ENCODE measurements at places on chromosomes 1 and 21. TPM values are rescaled to one million over a fixed set of nuclear protein-coding genes. Genes with fewer than 3 reads are reported as not detected.
A peak's percentile ranks its signal among the peaks of the same experiment; 100 is the strongest.

The CCDC30 gene
- polyA plus RNA-seq, result 0.79 TPM

The AMY1A gene
- not detected for polyA plus RNA-seq

The SFN gene
- polyA plus RNA-seq, result not detected

The C1orf87 gene
- polyA plus RNA-seq, result not detected

The ABCA4 gene
- not detected for polyA plus RNA-seq

The NBPF20 gene
- polyA plus RNA-seq, result 0.05 TPM

The KCNJ9 gene
- polyA plus RNA-seq, result 0.20 TPM

The AADACL4 gene
- not detected for polyA plus RNA-seq

The ACTL8 gene
- polyA plus RNA-seq, result not detected

The VHLL gene
- not detected for polyA plus RNA-seq

GRCh38 chr1:165169028-165169427 is 187.5 kb downstream of the LMX1A start:
- H3K4me1 ChIP-seq, result no peaks in the 10 kb centered on the region
- H3K27ac ChIP-seq, result no peak overlapping the region
- peaks cover 10% of the 10 kb centered on the region for H3K27me3 ChIP-seq
- H3K4me3 ChIP-seq, result no peak overlapping the region

DNA sequence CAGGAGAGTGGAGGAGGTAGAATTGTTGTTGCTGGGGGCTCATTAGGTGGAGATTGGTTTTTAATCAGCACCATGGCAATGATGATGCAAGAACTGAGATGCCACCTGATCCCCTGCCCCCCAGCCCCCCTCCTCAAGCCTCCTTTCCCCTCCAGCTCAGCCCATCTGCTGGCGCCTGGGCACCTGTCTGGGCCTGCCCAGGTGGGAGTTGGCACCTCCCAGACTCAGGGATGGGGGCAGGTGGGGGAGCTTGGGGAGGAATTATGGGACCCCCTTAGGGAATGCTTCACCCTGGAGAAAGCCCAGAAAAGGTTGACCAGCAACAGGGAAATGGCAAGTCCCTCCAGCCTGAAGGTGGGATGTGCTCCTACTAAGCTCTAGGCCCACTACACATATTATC is 1.5 kb upstream of the NHLH1 start:
- H3K4me1 ChIP-seq, result peaks cover 4% of the 10 kb centered on the region
- no peak for DNase-seq
- H3K27ac ChIP-seq, result no peak overlapping the region
- H3K36me3 ChIP-seq, result peaks cover 7% of the 10 kb centered on the region

DNA sequence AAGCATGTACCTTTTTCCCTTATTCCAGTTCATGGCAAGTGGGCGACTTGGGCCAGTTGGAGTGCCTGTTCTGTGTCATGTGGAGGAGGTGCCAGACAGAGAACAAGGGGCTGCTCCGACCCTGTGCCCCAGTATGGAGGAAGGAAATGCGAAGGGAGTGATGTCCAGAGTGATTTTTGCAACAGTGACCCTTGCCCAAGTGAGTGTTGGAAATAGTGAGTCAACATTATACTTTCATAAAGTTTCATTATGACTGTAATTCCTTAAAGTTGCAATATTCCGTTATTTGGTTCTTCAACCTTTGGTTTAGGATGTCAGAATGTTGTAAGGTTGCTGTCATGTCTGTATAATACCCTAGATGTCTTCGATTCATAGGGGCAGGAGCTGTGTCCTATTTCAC is 230.5 kb downstream of the TPR start:
- DNase-seq, result no peak
- no peaks in the 10 kb centered on the region for H3K36me3 ChIP-seq
- H3K27ac ChIP-seq, result no peak overlapping the region
- peaks cover 9% of the 10 kb centered on the region for H3K27me3 ChIP-seq
- no peak overlapping the region for H3K4me3 ChIP-seq

- no peak for DNase-seq
- H3K36me3 ChIP-seq, result no peaks in the 10 kb centered on the region
- H3K27me3 ChIP-seq, result no peaks in the 10 kb centered on the region
- no peak overlapping the region for H3K27ac ChIP-seq
- H3K4me1 ChIP-seq, result no peaks in the 10 kb centered on the region
- no peak overlapping the region for H3K4me3 ChIP-seq
Measured at GRCh38 chr1:217211486-217211885, 419.4 kb downstream of the GPATCH2 start.

- H3K4me3 ChIP-seq, result no peak overlapping the region
- no peak overlapping the region for H3K27ac ChIP-seq
- DNase-seq, result no peak
Measured at GRCh38 chr21:18801468-18801867, 397.9 kb upstream of the TMPRSS15 start.

DNA sequence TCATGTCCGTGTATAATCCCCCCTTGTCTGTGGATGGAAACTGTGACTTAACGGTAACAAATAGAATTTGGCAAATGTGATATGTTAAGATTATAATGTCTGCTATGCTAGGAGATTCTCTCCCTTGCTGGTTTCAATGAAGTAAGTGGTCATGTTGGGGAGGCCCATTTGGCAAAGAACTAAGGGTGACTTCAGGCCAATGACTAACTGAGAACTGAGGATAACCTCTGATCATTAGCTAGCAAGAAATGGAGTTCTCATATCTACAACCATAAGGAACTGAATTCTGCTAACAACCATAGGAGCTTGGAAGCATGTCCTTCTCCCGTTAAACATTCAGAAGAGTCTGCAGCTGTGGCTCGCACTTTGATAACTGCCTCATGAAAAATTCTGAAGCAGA is 2.3 kb downstream of the IFI44L start:
- no peaks in the 10 kb centered on the region for H3K36me3 ChIP-seq
- peak overlapping the region; percentile 88 for H3K27ac ChIP-seq
- DNase-seq, result no peak
- no peaks in the 10 kb centered on the region for H3K27me3 ChIP-seq

DNA sequence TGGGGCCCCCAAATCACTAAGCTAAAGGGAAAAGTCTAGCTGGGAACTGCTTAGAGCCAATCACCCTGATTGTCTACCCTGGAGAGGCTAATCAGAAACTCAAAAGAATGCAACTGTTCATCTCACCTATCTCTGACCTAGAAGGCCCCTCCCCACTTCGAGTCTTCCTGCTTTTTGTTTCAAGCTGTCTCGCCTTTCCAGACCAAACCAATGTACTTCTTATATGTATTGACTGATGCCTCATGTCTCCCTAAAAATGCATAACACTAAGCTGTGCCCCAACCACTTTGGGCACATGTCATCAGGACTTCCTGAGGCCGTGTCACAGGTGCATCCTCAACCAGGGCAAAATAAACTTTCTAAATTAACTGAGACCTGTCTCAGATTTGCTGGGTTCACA is 209.5 kb downstream of the APP start:
- DNase-seq, result no peak
- peaks cover 4% of the 10 kb centered on the region for H3K36me3 ChIP-seq
- no peak overlapping the region for H3K4me3 ChIP-seq

- H3K4me1 ChIP-seq, result no peaks in the 10 kb centered on the region
- no peak overlapping the region for H3K4me3 ChIP-seq
- H3K27me3 ChIP-seq, result no peaks in the 10 kb centered on the region
- H3K36me3 ChIP-seq, result no peaks in the 10 kb centered on the region
- no peak overlapping the region for H3K27ac ChIP-seq
Measured at GRCh38 chr1:98949621-98950020, 55.0 kb downstream of the PLPPR5 start.

- H3K36me3 ChIP-seq, result no peaks in the 10 kb centered on the region
- no peak overlapping the region for H3K27ac ChIP-seq
- H3K27me3 ChIP-seq, result no peaks in the 10 kb centered on the region
- no peak overlapping the region for H3K4me3 ChIP-seq
Measured at GRCh38 chr1:91546876-91547275, 46.2 kb downstream of the CDC7 start.

DNA sequence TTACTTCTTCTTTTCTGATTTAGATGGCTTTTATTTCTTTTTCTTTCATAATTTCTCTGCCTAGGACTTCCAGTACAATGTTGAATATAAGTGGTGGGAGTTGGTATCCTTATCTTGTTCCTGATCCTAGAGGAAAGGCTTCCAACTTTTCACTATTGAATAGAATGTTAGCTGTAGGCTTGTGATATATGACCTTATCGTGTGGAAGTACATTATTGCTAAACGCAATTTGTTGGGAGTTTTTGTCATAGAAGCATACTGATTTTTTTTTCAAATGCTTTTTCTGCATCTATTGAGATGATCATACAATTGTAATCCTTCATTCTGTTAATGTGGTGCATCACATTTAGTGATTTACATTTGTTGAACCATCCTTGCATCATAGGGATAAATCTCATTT is 79.5 kb downstream of the FASLG start:
- H3K27me3 ChIP-seq, result no peaks in the 10 kb centered on the region
- H3K4me1 ChIP-seq, result peaks cover 10% of the 10 kb centered on the region
- no peak overlapping the region for H3K27ac ChIP-seq
- H3K36me3 ChIP-seq, result no peaks in the 10 kb centered on the region
- no peak overlapping the region for H3K4me3 ChIP-seq
- DNase-seq, result no peak

- no peaks in the 10 kb centered on the region for H3K27me3 ChIP-seq
- peak overlapping the region; percentile 65 for H3K27ac ChIP-seq
- no peak overlapping the region for H3K4me3 ChIP-seq
- no peaks in the 10 kb centered on the region for H3K36me3 ChIP-seq
- DNase-seq, result no peak
Measured at GRCh38 chr1:109770331-109771095, 6.8 kb upstream of the EPS8L3 start.

- peak overlapping the region; percentile 90 for H3K4me3 ChIP-seq
- no peaks in the 10 kb centered on the region for H3K36me3 ChIP-seq
- DNase-seq, result peak; percentile 46
- H3K4me1 ChIP-seq, result peaks cover 84% of the 10 kb centered on the region
Measured at GRCh38 chr1:89610457-89611011, 22.4 kb upstream of the LRRC8C start.

GRCh38 chr1:201295346-201295745 is 12.0 kb downstream of the PKP1 start:
- H3K27me3 ChIP-seq, result peaks cover 17% of the 10 kb centered on the region
- no peak for DNase-seq
- no peak overlapping the region for H3K4me3 ChIP-seq

- no peaks in the 10 kb centered on the region for H3K27me3 ChIP-seq
- H3K36me3 ChIP-seq, result peaks cover 4% of the 10 kb centered on the region
- no peak for DNase-seq
- no peak overlapping the region for H3K27ac ChIP-seq
- no peak overlapping the region for H3K4me3 ChIP-seq
- H3K4me1 ChIP-seq, result no peaks in the 10 kb centered on the region
Measured at GRCh38 chr1:217524787-217525520, 105.9 kb downstream of the GPATCH2 start.

Data from naive thymus-derived CD8-positive, alpha-beta T cell (primary cell).